ENCODE measurements at places on chromosomes 5 and 9. TPM values are rescaled to one million over a fixed set of nuclear protein-coding genes. Genes with fewer than 3 reads are reported as not detected.

The SLC2A6 gene
- total RNA-seq, result 0.80 TPM

DNA sequence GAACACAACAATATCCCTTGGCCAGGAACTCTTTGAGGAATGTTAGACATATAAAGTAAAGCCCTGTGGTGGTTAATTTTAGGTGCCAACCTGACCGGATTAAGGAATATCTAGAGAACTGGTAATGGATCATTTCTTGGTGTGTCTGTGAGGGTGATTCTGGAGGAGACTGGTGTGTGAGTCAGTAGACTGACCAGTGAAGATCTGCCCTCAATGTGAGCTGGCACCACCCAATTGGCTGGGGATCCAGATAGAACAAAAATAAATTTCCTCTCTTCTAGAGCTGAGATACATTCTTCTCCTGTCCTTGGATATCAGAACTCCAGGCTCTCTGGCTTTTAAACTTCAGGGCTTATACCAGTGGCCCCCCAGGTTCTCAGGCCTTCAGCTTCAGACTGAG is 56.2 kb upstream of the TNPO1 start:
- no peak overlapping the region for H3K27ac ChIP-seq
- no peak for DNase-seq
- no peak overlapping the region for H3K4me3 ChIP-seq
- no peaks in the 10 kb centered on the region for H3K4me1 ChIP-seq
- no peaks in the 10 kb centered on the region for H3K36me3 ChIP-seq
- H3K27me3 ChIP-seq, result no peaks in the 10 kb centered on the region

DNA sequence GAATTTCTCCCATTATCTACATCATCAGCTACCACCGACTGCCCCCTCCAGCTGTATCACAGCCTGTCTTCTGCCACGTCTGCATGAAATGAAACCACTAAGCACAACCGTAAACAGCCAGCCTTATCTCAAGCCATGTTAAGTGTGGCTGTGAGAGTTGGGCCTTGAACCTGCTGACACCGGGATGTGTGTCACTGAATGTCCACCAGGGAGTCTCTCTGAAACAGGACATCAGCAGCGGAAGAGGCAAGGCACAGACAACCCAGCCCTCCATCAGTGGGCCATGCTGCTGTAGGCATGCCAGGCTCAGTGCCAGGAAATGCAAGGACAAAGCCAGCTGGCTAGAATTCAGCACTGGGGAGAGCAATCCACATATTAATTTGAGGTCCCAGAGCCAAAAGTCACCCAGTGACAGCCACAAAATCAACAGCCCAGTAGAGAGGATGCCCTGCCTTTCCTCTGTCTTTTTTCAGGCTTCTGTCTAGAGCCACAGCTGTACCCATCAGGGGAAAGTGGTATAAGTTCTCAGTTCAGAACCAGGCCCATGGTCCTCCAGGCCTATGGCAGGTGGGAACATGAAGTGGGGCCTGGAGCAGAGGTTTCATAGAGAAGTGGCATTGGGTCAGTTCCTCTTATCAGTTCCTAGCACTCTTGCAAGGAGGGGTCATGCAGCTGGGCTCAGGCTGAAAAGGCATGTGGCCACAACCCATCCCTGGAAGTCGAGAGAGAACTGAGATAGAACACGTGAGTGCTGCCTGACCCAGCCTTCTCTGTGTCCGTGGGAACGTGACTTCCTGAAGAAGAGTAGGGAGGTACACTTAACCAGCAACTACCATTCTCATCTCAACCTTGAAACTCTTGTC is 199.4 kb downstream of the ESM1 start:
- no peaks in the 10 kb centered on the region for H3K36me3 ChIP-seq
- peak; percentile 48 for DNase-seq
- H3K27ac ChIP-seq, result no peak overlapping the region

- H3K27ac ChIP-seq, result no peak overlapping the region
- H3K27me3 ChIP-seq, result no peaks in the 10 kb centered on the region
- no peaks in the 10 kb centered on the region for H3K4me1 ChIP-seq
- H3K4me3 ChIP-seq, result no peak overlapping the region
- DNase-seq, result no peak
Measured at GRCh38 chr5:133230823-133231578, 179.2 kb downstream of the HSPA4 start.

DNA sequence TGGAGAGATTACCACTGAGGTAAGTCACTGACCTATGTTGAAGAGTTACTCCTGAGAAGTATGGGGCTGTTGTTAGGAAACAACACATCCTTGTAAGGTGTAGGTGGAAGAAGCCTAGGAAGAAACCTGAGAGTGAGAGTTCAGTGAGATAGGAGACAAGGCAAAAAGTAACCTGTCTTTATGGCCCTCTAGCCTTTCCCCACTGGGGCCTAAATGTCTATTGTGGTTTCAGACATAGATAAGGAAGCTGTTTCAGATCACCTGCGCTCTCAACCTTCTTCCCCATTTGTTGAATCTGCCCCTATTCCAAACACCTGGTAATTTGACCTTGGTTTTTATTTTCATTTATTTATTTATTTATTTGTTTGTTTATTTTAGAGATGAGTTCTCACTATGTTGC is 397.1 kb upstream of the RORB start:
- H3K4me3 ChIP-seq, result no peak overlapping the region
- H3K27ac ChIP-seq, result no peak overlapping the region
- no peaks in the 10 kb centered on the region for H3K36me3 ChIP-seq

DNA sequence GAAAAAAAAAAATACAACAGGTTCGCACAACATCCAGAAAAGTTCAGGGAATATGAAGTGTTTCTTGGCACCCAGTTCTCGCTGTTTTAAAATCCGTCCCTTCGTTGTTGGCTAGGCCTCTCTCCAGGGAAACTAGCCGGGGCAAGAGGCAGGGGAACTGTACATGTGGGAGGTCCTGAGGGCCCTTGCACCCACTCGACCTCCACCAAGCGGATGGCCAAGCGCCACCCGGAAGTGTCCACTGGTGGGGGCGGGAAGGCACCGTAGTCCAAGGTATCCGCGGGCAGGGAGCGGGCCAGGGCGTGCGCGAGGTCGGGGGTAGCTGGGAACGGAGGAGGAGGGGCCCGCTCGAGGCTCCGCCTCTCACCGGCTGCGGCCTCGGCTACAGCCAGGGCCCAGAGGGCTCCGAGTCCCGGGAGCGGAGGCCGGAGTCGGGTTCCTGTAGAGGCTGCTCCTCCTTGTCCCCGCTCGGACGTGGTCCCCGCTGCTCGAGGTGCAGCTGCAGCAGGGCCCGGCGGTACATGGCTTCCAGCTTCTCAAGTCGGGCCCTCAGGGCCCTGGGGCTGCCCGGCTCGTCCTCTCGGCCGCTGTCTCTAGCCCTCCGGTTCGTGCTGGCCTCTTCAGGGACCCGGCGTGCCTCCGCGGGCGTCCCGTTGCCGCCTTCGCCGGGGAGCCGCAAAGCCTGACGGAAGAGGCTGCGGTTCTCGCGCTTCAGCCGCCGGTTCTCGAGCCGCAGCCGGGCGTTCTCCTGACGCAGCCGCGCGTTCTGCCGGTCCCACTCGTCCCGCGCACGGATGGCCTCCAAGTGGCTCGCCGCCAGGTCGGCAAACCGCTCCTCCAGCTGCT is 720 bp downstream of the TUSC1 start:
- peak overlapping the region; percentile 100 for H3K27ac ChIP-seq
- peak; percentile 88 for DNase-seq
- no peaks in the 10 kb centered on the region for H3K36me3 ChIP-seq
- no peaks in the 10 kb centered on the region for H3K4me1 ChIP-seq

Data from ovary (tissue), 10 donors.